ENCODE measurements at places on chromosomes 5 and 9.

- DNase-seq: no peak
Observed at GRCh38 chr9:21357479-21358460, 7.1 kb upstream of the IFNA6 start.

GRCh38 chr5:102796498-102796897, 41.4 kb downstream of the PAM start:
- DNase-seq: no peak

DNA sequence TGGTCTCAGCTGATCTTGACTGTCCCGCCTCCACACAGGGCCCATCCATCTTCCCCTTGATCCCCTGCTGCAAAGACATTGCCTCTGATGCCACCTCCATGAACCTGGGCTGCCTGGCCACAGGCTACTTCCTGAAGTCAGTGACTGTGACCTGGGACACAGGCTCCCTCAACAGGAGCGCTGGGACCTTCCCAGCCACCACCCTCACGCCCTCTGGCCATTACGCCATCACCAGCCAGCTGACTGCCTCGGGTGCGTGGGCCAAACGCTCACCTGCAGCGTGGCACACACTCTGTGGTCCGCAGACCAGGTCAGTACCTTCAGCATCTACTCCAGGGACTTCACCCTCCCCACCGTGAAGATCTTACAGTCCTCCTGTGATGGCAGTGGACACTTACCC, 71.9 kb downstream of the INSL6 start:
- DNase-seq: no peak

DNA sequence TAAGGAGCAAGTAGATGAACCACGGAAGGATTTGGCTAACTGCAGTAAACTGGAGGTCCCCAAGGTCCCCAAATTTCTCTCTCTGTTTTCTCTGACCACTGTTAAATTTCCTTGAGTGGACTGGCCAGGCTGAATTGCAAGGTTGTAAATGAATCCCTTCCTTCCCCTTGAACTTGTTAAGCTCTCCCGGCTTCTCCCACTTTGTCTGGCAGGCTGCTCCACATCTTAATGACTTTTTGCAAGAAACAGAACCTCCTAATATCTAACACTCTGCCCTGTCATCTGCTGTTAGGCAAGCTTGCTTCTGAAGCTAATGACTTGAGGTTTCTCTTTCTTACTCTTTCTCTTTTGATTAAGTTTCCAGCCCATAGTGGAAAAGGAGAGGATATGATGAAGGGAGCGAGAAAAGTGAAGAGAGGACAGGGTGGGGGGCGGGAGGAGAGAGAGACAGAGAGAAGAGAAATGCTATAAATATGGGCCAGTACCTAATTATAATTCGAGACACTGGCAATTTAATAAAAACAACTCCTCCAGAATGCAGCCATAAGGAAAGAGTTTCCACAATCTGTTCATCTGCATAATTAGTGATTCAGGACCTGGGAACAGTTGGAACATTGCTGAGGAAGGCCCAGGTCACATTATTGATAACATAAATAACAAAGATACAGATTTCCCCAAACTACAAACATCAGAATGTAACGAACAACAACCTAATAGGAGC, 437.3 kb upstream of the MPDZ start:
- DNase-seq: no peak

DNA sequence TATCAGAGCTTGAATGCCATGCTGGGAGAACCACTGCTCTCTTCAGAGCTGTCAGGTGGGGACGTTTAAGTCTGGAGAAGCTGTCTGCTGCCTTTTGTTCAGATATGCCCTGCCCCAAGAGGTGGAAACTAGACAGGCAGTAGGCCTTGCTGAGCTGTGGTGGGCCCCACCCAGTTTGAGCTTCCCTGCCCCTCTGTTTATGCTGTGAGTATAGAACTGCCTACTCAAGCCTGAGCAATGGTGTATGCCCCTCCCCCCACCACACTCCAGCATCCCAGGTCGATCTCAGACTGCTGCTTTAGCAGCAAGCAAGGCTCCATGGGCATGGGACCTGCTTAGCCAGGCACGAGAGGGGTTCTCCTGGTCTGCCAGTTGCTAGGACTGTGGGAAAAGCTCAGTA, 362.3 kb downstream of the FAM170A start:
- no peak for DNase-seq

All from RWPE1 (cell line).